ENCODE measurements at places on chromosomes 2 and 18. TPM values are rescaled to one million over a fixed set of nuclear protein-coding genes. Genes with fewer than 3 reads are reported as not detected.

DNA sequence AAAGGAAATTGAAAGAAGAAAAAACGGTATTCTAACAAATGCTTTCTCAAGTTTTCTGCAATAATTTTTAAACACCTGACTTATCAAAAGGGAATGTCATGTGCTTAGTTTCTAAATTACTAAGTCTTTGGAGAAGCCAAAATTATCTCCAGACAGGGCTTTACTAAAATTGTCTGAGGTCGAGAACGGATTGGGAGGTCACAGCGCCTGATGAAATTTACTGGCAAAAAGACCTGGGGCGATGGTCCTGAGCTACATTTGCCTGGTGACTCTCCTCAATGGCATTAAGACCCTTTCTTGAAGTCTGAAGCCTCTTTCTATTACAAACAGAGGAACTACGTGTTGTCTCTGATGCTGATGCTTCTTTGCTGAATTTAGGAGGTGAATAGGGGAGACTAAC is 291.8 kb upstream of the SESTD1 start:
- DNase-seq: no peak

- no peak for DNase-seq
Measured at GRCh38 chr2:165203689-165204559, at the start of gene SCN3A. Gene SCN3A, minus strand, starts transcription at chr2:165204050. Its CDS starts 27,656 bp downstream, at chr2:165176394.

DNA sequence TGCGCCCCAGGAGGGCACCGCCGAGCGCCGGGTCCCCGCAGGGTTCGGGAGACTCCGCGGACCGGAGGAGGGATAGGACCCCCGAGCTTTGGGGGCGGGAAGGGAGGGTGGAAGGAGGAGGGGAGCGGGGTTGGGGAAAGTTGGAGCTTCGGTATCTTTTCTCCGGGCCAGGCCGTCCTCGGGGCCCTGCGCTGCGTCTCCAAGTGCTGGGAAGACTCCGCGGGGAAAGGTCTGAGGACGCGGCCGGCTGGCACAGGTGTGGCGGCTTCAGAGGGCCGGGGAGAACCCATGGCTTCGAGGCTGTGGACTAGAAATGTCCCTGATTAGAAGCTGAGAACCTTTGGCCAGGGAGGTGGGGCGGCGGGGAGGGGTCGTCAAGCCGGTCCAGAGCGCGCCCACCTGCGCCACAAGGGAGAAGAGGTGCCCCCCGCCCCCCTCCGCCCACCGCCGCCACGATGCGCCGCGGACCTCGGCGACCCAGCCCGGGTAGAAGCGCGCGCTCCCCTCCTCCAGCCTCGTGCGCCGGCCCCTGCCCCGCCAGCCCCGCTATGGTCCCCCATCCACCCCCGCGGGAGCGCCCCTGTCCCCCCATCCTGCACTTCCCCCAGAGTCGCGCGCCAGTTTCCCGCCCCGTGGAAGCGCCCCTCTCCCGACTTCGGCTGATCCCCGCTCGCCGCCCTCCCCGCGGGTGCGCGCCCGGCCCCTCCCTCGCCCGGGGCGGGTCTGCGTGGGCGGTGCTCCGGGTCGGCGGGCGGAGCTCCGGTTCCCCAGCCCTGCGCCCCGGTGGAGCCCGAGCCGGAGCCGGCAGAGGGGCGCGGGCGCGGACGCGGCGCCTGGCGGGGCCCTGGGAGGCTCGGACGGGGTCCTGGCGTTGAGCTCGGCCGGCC is at the start of gene SNTG2:
Gene SNTG2 (plus strand): TSS at position 770 of the 887 bp plus-strand sequence. CDS start 148 bp downstream, outside the sequence.
- no peak for DNase-seq

DNA sequence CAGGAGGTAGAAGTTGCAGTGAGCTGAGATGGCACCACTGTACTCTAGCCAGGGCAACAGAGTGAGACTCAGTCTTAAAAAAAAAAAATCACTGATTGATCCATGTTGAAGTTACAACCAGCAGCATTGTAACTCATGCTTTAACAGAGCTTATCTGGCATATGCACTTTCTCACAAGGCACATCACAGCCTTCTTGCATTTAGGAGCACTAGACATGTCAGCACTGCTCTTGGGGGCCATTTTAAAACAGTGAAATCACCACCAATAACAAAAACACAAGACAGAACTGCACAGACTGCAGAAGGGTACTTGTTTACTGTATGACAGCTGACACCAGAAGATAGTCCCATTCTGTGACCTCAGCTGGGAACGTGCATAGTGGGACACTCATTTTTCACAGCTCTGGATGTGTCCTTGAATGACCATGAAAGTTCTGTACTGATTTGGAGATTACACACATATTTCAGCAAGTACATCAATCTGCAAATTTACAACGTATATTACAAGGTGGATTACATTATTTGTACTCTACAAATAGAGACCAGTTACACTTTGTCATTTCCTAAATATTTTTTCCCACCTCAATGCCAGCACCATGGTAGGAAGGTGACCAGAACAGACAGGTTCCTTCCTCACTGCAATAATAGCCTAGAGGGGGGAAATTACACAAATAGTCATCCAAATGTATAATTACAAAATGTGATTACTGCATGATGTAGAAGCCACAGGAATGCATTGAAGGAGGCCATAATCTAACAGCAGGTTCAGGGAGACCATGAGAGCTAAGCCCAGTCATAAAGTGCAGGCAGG is 35.1 kb downstream of the CCBE1 start:
- no peak for DNase-seq

DNA sequence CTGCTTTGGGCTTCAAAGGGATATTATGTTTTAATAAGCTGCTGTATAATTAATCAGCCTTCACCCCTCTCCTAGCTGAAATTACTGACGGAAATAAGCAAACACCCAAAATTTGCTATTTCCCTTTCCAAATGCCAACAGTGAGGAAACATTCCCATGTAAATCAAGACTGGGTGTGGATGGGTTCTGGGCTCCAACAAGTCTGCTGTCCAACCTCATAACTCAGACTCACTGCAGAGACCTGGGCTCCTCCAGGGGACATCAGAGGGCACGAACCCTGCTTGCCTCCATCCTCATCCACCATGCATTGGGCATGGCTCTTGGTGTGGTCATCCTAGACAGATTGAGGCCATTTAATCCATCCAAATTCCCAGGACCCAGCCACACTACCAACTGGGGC is 173.7 kb downstream of the C1D start:
- DNase-seq: no peak

- no peak for DNase-seq
Measured at GRCh38 chr2:120037995-120038541, 25.2 kb downstream of the EPB41L5 start.

DNA sequence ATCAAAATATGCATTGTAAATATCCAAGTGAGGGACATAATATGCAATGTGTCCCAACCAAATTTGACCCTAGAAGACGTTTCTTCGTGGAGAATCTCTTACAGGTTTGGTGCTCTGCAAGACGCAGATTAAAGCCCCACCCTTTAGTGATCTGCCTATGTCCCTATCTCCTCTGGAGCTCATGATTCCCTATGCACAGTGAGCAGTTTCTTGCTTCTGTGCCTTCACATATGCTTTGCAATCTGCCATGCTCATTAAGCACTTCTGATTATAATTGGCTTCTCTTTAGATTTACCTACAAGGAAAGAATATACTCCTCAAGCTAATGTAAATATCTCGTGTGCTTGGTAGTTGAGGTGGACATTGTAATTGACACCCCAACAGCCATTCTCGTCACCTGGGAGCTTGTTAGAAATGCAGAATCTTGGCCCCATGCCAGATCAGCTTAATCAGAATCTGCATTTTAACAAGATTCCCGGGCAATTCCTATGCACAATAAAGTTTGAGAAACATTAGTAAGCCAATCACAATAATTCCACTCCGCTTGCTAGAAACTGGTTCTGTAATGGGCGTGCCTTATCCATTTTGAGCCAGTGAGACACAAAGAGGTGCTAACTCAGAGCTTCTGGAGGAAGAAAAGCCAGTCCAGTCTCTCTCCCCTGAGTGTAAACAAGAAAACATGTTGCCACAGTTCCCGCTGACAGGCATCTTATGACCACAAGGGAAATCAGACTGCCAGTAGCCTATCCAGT is 2.8 kb upstream of the PUM2 start:
- DNase-seq: no peak

- DNase-seq: no peak
Measured at GRCh38 chr2:48292393-48292792, 237.6 kb upstream of the STON1 start.

MEP1B gene
- 2.7 TPM for total RNA-seq
